ENCODE measurements at places on chromosomes 5 and 9.
A peak's percentile ranks its signal among the peaks of the same experiment; 100 is the strongest.

- no peak for DNase-seq
Measured at GRCh38 chr5:102807878-102808502, 52.9 kb downstream of the PAM start.

DNA sequence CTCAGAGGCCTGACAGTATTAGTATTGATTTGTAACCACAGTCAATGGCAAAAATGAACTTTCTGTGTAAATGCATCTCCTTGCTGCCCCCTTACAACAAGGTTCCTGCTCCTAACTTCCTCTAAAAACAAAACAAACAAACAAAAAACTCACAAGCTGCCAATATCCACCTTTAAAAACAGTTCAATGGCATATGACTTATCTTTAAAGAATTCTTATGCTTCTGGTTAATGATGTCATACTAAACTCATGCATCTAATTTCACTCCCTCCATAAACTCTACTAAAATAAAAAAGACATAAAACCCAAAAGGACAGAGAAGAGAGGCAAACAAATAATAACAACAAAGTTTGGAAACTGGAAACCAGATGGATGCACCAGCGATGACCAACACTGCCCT is 9.0 kb upstream of the OR1N1 start:
- DNase-seq = no peak

DNA sequence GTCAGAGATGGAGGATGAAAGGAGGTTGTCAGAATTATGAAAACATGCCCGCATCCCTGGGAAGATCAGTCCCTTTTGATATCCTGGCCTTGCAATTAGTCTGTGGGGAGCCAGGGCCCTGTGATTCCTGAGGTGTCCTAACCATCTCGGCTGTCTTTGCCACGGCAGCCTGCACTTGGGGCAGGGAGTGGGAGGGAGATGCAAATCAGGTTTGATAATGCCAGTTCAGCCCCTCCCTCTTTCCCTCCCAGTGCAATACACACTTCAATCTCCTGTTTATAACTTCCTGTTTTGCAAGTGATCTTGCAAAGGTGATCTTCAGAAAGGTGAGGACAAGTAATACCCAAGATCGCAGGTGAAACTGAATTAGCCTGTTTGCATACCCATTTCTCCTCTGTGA is 114.0 kb upstream of the ALDH1B1 start:
- DNase-seq = no peak

DNA sequence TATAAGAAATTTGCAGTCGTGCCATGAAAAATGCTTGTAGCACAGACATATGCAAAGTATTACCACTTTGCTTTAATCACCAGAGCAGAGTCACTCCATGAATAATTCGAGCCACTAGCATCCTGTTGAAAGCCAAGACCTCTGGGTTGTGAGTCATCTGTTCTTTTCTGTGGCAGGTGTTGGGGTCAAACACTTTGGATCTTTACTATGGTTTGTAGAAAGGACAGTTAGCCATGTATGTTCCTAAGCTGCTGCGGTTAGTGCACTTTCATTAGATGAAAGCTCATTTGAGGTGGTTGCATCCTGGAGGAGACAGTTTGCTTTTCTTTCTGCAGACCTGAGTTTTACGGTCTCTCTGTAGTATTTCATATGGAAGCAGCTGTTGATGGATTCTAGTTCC is 223.7 kb downstream of the DMRT2 start:
- DNase-seq = no peak

DNA sequence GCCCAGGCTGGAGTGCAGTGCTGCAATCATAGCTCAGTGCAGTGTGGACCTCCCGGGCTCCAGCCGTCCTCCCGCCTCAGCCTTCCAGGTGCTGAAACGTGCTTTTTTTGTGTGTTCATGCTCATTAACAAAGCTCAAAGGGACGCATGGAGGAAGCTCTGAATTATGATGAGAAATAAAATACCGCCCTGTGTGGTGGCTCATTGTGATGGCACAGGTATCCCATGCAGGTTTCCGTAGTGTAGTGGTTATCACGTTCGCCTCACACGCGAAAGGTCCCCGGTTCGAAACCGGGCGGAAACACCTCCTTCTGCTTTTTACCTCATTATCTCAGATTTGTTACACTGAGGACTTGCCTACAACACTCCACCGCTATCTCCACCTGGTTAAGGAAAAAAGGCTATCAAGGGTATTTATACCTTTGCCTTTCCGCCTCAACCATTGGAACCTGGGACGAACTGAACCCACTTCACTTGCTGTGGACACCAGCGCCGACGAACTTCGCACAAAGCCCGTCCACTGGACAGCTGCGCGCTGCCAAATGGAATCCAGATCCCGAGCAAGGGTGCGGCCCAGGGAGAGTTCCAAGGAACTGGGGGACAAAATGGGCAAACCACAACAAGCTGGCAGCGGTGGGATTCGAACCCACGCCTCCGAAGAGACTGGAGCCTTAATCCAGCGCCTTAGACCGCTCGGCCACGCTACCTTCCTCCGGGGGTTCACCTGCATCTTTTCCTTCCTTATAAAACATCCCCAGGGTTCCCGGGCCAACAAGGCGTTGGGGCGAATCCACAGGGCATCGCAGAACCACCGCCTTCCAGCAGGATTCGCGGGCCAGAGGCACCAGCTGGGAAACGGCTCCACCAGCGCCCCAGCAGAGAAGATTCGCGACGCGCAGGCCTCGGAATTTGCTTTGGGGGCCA is 26.3 kb downstream of the OR2V2 start:
- DNase-seq = no peak

GRCh38 chr9:100070104-100071041 is 28.4 kb downstream of the ERP44 start:
- DNase-seq = no peak

DNA sequence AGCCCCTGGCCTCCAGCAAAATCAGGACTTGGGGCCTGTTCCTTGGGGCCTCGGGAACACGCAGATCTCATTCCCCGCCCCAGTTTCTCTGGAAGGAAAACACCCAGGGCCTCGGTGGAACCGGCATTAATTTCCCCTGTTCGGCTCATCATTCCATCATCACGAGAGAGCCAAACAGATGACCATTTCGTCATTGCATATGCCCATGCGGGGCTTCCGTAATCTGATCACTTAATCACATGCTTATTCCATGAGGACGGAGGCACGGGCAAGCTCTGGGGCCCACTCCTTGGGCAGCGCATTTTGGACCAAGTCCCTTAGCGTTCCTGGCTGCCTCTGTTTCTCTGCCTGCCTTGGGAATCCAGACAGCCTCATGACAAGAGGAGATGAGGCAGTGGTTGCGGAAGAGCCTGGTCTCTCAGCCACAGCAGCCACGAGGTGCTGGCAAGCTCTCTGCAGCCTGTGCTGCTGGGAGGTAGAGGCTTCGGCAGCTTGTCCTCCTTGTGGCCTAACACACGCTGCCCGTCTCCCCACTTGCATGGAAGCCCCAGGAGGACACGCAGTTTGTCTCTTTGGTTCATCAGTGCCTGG is 65.0 kb upstream of the IER5L start:
- no peak for DNase-seq

- DNase-seq = no peak
Measured at GRCh38 chr9:122144836-122145591, 14.6 kb downstream of the NDUFA8 start.

- DNase-seq = no peak
Measured at GRCh38 chr5:130923543-130924124, 241.4 kb downstream of the HINT1 start.

DNA sequence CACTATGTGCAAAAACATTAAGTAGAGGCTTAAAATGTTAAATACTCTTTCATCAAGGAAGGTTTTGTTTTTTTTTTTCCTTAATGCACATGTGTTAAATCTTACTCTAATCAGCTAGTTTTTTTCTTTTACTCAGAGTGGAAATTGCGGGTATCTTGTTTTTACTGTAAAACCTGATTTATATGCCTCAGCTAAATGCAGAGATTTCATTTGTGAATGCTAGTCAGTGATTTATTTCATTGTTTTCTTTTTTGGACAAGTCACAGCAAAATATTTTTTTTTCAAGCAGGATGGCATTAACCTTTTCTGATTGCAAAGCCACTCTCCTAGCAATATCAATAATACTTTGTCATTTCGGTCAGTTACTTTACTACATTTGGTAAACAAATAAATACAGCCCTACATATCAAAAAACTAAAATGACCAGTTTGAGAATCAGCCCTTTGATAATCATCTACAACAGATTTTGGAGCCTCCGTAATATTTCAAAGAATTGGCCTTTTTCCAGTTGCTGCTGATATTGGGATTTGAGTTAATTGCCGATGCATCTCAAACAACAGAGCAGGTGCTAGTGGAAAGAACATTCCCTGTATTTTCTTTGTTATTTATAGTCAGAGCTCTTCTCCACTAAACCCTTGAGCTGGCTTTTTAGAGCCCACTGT is 579.2 kb upstream of the ZNF608 start:
- DNase-seq = no peak

DNA sequence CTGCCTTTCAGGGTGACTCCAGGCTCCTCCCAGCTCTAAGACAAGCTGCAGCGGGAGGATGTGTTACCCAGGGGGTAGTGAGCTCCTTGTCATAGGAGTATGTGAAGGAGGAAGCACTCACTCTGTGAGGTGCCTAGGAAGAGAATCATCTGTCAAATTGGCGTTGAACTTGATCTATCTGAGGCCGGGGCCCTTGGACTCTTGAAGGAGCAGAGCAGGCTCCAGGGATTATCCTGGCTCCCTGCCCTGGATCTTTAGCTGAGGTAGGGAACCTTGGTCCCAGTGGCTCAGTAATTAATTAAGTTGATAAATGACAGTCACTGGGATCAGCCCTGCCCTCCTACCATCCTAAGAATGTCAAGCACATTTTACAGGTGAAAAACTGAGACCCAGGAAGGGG is 15.5 kb downstream of the ADGRD2 start:
- DNase-seq = no peak

GRCh38 chr9:78035383-78035993 is 3.9 kb upstream of the GNAQ start:
- DNase-seq = peak; percentile 68

DNA sequence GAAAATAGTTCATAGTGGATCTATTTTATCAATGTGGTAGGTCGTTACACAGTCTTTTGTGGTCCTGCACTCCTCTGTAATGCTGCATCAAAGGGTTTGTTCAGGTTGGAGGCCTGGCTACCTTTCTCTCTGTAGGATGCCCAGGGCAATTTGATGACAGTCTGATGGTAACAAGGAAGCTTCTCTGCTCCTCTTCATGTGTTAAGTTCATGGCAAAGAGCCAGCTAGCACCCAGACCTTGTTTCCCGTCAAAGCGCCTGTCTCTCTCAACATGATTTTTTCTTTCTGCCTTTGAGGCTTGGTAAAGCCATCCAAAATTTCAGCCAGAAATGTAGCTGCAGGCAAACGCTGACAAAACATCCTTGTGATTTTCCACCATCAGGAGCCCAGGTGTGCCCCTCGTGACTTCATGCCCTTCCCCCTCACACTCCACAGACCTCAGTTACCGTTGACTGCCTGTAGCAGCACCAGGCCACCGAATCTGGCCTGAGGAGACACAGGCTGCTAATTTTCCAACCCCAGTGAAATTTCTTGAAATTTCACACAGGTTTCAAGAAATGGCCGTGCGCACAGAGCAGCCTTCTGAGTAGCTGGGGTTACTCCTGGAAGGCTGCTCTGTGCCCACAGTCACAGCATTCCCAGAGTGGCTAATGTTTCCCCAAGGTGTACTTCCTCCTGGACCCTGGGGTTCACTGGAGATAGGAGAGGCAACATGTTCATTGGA is 292.7 kb downstream of the CWC27 start:
- DNase-seq = no peak

GRCh38 chr9:137786511-137786920 is 91.1 kb upstream of the CACNA1B start:
- no peak for DNase-seq

DNA sequence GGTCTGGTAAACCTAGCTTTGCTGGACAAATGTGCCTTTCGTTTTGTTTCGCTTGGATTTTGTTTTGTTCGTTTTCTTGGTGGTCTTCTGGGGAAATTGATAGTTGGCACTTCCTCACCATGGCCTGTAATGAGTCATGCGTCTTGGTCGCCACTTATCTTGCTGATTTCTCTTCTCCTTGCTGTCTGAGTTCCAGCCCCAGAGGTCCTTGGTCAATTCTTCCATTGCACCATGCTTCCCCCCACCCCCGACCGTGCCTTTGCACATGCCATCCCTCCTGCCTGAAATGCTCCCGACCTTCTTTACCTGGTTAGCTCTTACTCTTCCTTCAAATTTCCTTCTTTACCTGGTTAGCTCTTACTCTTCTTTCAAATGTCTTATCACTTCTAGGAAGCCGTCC is 168.7 kb upstream of the MSX2 start:
- DNase-seq = no peak

DNA sequence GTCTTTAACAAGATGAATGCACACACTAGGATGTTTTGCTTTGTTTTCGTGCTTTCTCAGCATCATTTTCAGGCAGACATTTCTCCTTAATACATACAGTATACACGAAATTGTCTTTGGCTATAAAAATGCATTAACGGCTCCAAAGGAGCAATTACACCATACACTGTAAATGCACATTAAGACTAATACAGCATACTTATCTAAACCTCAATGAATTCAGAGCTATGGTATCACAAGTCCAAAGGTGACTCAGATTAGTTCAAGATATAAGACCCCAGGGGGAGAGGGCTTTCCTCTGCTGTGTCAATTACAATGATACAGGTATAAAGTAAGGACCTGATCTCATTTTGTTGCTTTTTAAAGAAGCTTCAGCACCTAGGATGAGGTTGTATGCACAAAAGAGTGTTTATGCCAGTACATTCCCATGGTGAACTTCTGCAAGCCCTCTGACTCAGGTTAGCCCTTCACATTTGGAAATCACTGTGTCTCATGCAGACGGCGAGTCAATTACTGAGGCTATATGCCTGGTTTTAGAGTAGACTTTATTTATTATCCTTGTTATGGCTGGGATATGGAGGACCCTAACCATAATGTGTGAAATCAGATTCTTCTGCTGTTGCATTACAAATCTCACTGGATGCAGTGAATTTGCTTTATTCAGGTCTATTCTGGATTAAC is 233.3 kb downstream of the ZNF608 start:
- no peak for DNase-seq

GRCh38 chr5:122730456-122730855 is 44.4 kb upstream of the SNX2 start:
- no peak for DNase-seq

GRCh38 chr5:174616036-174616435 is 108.3 kb upstream of the MSX2 start:
- DNase-seq = no peak

GRCh38 chr5:74623748-74624408 is 16.6 kb downstream of the ENC1 start:
- no peak for DNase-seq

DNA sequence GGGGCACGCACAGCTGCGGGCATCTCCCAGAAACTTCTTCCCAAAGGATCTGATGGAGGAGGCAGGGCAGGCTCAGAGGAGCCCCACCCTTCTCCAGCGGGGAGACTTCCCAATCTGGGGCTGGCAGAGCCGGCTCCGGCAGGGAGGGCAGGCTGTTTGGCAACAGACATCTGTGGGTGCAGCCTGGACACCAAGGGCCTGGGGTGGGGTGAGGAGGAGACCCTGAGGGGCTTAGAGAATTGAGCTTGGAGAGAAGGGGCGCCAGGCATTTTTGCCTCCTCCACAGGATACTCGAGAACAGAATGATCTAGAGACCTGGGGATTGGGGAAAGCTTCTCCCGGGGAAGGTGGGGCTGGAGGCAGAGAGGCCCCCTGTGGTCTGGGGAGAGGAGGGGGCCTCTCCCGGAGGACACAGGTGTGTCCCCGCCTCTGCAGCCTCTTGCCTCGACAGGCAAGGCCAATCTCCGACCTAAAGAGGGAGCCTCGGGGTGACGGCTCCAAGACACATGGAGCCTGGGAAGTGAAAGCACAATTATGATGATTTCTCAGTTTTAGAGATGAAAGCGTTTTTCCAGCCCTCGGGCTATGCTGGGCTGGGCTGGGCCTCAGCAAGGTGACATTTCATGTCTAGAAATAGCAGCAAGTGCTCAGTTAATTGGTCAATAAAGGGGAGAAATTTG is 8.4 kb downstream of the LHX3 start:
- no peak for DNase-seq

GRCh38 chr9:71685394-71685793 is 82.9 kb downstream of the CEMIP2 start:
- DNase-seq = peak; percentile 23
